Pulmonary artery endothelial cell (primary cell): ENCODE measurements at places on chromosomes 1 and 21. TPM values are rescaled to one million over a fixed set of nuclear protein-coding genes. Genes with fewer than 3 reads are reported as not detected.

The RGSL1 gene
- total RNA-seq, result not detected in 2 replicates

DNA sequence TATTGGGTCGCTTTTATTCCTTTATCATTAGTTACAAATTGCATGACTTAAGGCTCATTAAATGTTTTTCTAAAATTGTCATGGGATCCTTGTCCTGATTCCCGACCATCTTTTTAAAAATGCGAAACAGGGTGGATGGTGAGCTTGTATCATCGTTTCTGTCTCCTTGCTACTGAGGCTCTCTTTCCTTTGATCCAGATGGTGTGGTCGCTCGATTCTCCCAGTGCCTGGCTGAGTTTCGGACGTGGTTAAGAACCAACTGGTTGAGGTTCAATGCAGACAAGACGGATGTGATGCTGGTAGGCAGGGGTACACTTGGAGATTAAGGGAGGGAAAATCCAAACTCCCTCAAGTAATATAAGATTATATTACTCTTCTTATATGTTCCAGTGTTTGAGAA lies 1.2 kb downstream of the MIER1 start:
- no peak for DNase-seq

GRCh38 chr1:170063109-170063826 lies 11.2 kb downstream of the KIFAP3 start:
- DNase-seq, result no peak

DNA sequence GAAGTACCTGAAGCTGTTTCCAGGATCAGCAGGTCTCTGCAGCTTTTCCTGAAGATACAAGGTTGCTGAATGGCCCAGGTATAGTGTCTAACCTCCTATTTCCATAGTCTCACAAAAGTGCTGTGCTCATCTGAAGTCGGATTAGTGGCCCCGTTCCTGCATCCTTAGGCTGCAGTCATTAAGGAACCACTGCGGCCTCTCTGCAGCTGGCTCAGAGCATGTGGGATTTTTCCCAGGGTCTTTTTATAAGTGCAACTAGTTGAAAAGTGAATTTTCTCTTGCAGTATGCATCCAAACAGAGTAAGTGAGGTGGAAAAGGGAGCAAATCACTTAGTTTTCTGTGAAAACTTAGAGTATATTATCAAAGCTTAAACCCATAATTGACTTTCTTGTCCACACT lies 565.3 kb upstream of the NEGR1 start:
- DNase-seq, result no peak
